Left lung (tissue), 14 donors: ENCODE measurements at places on chromosomes 3 and 15. TPM values are rescaled to one million over a fixed set of nuclear protein-coding genes. Genes with fewer than 3 reads are reported as not detected.

- no peak for DNase-seq
These were observed 315.5 kb downstream of the FHIT start for GRCh38 chr3:60935709-60936108.

DNA sequence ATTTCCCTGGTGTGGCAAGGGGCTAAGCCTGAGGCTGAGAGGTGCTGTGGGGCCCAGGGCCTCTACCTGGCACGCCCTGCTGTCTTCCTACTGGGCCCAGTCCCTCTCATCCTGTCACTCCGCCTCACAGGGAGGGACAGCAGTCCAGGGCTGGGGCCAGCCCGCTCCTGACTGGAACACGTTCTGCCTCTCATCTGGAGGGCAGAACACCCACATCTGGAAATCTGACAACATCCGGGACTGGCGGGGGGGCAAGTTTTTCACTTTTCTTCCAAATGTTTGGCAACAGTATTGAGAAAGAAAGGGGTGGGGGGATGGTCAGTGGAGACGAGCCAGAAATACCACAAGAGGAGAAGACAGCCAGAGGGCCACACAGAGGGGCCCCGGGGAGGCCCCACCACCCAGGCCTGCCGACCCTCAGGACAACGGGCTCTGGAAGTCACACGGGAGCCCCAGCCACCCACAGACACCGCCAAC lies 1.8 kb upstream of the MYL3 start:
- peak; percentile 86 for DNase-seq

DNA sequence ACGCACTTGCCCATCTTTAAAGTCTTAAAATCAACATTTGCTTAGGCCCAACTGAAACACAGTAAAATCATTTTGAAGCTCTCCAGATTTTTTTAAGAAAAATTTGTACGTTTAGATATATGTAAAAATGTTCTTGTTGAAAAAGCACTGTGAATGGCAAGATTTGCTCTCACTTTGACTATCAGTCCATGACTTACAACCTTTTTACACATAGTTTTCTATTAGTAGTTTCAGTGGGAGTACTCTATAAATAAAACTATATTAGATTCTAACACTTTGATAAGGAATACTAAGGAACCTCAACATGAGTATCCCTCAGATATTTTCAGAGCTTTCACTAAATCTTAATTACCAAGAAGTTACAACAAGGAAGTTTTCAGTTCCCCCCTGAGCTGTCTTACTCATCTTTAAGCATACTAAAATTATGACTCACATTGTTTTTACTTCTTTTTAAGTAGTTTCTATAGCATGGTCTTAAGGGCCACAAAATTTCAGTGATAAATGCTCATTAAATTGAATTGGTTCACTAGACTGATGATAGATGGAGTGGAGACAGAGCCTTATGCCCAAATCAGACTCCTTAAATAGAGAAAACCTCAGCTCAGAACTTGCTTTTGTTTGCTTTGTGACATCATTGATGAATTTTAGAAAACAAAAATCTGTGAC lies 31.6 kb upstream of the RAP2B start:
- DNase-seq: no peak

DNA sequence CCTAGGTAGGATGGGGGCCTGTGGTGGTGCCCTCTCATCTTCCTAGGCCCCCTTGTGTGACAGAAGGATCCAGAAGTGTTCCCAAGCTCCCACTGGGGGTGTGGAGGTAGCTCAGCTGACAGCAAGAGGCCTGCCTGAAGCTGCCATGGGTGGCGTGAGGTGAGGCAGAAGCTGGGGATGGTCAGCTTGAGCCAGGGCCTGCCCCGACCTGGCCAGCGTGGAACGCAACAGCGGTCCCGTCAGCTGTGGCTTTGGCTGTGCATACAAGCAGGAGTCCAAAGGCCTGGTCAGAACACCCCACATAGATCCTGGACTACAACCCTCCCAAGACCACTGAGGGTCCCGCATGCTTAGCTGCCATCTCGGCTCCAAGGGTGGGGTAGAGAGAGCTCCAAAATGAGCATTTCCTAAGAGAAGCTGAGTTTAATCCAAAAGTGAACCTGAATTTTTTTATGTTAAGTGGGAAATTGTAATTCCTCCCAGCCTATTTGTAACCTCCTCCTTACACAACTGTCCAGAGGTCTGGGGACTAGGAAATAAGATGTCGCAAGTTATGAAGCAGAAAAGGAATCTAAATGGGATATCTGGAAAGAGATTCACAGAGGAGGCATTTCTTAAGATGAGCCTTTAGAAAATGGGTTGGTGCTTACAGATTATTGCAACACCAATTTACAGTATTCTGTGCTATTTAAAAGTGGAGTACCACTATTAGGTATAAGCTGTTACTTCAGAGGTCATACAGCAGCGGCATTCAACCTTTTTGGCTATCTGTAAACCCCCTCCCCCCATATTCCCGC lies 9.9 kb upstream of the PLA2G4D start:
- DNase-seq: no peak

Gene SAMD7
- polyA plus RNA-seq: not detected
